ENCODE measurements at places on chromosomes 4 and X. TPM values are rescaled to one million over a fixed set of nuclear protein-coding genes. Genes with fewer than 3 reads are reported as not detected.

Gene CCDC120
- 0.08 TPM for total RNA-seq

Gene F11
- not detected for total RNA-seq

Gene GPR78
- total RNA-seq: 0.05 TPM

Gene SUPT20HL2
- not detected for total RNA-seq

Gene CCNB3
- total RNA-seq: 0.21 TPM

Gene RNF175
- not detected for total RNA-seq

Gene LIMCH1
- total RNA-seq: 19.0 TPM

Gene SPP1
- 6.7 TPM for total RNA-seq

Gene ZCCHC18
- 0.09 TPM for total RNA-seq

Gene PPEF2
- not detected for total RNA-seq

Gene IRF2
- 14.4 TPM for total RNA-seq

Gene ADRA2C
- total RNA-seq: 0.45 TPM

Gene PABPC1L2B
- total RNA-seq: not detected
